ENCODE measurements at places on chromosomes 13 and 19. TPM values are rescaled to one million over a fixed set of nuclear protein-coding genes. Genes with fewer than 3 reads are reported as not detected.
A peak's percentile ranks its signal among the peaks of the same experiment; 100 is the strongest.

GRCh38 chr13:22336460-22336859, 665.6 kb downstream of the FGF9 start:
- no peak for DNase-seq

Gene TEX29
- not detected for total RNA-seq

Gene LPAR2
- 52.5 TPM for total RNA-seq

- no peak for DNase-seq
Observed at GRCh38 chr13:32423592-32423991, 4.3 kb downstream of the N4BP2L1 start.

DNA sequence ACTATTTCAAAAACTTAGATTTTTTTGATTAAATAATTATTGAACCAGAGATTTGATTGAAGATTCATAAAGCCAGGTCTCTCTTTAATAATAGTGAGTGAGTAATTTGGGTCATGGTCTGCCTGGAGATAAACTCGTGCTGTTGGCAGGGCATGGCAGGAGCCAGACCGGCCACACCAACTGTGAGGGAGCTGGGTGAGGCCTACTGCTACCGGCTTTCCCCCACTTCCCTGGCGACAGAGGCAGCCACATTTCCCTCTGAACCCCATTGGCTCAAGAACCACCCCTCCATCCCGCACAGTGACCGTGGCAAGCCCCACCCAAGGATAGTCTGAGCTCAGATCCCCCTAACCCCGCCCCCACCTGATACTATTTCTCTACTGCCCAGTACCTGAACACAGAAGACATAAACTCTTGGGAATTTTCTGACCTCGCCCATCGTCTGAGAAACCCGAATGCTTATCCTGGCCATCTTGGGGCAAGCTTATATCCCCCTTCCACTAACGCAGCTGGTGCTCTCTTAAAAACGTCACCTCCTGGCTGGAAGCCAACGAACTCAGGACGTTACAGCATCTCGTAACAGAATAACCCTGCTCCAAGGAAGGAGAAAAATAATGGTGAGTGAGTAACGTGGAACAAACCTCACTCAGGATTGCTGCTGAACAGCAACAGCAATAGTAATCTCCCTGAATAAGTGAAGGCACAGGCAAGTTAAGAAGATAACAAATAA, 627.6 kb upstream of the PCDH9 start:
- DNase-seq, result no peak

DNA sequence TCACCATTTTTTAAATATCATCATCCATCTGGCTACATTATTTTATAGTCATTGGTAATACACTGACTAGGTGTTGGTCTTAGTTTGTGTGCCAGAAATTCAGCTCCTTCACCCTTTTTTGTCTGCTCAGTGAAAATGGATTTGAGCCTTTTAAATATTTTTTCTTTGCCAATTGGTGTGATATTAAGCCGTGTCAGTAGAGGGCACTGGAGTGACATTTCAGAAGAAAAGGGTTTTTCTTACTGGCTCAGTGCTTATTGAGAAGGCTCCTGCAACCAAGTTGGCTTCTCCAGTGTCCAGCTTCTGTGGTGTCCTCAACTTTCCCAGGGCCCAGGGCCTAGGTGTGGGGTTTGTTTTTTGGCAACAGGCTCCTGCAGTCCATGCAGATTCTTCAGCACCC, 546.6 kb downstream of the DACH1 start:
- DNase-seq, result no peak

Gene FCAR
- not detected for total RNA-seq

- DNase-seq, result peak; percentile 94
Observed at GRCh38 chr13:30832845-30833332, 73.2 kb upstream of the MEDAG start.

DNA sequence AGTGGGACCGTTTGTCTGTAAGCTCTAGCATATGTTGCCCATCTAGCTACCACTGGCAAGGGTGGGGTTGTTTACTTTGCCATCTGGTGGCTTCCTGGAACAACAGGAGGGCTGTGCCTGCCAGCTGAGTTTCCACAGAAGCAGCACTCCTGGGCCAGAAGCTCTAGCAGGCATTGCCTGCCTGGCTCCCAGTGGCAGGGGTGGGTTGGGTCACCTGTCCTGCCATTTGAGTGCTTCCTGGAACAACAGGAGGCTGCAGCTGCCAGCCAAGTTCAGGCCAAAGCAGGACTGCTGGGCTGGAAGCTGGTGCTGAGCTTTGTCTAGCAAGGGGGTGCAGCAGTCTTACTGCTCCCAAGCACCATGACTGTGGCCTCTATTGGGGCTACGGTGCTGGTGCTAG, 239.7 kb downstream of the MTUS2 start:
- DNase-seq, result no peak

DNA sequence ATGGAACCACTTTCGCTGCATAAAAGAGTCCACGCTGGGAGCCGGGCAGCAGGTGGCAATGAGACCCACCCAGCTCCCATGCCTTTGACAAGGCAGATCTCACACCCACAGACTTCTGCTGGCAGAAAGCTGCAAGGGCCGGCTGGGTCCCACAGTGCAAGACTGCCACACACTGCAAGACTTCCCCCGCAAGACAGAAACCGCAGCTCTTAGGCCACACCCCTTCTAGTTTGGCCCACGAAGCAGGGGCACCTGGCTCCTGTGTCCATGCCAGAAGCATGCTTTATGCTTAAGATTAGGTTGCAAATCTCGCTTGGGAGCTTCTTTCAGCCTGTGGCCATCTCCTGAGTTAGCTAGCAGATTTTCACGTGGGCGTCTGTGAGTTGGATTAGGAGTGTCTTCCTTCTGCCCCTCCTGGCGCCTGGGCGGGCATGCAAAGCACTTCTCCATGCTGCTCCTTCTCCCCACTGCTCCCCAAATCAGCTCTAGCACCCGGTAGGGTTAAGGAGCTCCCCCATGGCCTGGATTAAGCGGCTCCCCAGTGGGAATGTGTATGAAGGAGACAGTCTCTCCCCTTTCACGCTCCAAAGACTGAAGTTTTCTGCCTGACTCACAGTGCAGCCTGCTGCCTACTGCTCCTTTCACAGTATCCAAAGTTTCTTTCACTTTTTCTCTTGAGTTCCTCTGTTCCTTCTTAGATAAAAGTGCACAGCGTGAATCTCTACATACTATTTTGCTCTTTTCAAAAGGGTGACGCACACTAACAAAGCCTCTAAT, 17.7 kb downstream of the GPC6 start:
- no peak for DNase-seq

DNA sequence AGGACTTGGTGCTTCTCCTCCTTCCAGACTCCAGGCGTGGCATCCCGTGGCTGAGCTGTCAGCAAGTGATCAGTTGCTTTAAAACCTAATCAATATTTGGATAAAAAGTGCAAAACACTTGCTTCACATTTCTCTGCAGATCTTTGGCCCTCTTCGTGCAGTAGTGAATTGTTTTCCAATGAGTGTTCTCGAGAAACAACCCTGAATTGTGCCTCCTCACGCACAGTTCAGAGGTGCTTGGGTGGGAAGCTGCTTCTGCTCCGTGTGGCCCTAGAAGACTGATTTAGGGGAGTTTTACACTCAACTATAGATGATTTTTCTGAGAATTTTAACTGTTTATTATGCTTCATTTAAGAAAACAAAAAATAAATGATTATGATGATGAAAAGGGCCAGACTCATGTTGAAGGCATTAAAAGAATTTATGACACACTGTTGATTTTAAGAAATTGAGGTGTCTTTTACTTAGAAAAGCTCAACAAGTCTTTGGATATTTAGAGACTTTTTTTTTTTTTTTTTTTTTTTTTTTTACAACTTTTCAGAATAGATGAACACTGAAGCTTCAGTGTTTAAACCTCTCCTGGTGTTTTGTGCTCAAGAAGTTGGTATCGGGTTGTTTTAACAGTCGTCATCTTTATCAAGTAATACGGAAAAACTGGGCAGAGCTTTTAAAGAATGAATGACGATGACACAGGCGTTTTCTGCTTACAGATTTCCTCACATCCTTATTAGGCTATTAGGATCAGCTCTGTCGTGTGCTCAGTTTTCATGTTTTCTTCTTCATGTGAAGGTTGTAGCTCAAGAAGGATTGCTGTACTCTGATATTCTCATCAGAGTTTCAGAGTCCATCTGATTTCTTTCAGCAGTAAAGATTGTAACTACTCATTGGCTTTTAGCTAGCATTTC, 39.5 kb upstream of the TEX29 start:
- DNase-seq, result no peak

Gene OCEL1
- total RNA-seq, result 42.6 TPM

GRCh38 chr13:99314640-99315176, 7.5 kb upstream of the GPR183 start:
- DNase-seq, result no peak

DNA sequence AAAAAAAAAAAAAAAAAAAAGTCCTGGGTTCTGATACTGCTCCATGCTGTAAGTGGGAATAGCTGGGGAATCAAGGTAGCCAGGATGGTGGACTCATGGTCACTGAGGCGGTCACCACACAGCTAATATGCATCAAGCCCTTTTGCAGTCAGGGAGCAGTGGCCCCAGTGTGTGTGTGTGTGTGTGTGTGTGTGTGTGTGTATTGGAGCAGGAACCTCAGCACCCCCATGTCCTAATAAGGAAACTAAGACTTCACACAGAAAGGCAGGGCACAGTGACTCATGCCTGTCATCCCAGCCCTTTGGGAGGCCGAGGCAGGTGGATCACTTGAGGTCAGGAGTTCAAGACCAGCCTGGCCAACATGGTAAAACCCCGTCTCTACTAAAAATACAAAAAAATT, 12.0 kb downstream of the B3GNT3 start:
- no peak for DNase-seq

GRCh38 chr13:98103942-98104880, 38.7 kb upstream of the FARP1 start:
- DNase-seq, result no peak

Gene ZNF793
- total RNA-seq, result 2.6 TPM

GRCh38 chr19:31906111-31906871, 439.1 kb upstream of the ZNF507 start:
- peak; percentile 9 for DNase-seq

Gene KIR3DL2
- total RNA-seq, result not detected

Gene SLITRK5
- 0.16 TPM for total RNA-seq

DNA sequence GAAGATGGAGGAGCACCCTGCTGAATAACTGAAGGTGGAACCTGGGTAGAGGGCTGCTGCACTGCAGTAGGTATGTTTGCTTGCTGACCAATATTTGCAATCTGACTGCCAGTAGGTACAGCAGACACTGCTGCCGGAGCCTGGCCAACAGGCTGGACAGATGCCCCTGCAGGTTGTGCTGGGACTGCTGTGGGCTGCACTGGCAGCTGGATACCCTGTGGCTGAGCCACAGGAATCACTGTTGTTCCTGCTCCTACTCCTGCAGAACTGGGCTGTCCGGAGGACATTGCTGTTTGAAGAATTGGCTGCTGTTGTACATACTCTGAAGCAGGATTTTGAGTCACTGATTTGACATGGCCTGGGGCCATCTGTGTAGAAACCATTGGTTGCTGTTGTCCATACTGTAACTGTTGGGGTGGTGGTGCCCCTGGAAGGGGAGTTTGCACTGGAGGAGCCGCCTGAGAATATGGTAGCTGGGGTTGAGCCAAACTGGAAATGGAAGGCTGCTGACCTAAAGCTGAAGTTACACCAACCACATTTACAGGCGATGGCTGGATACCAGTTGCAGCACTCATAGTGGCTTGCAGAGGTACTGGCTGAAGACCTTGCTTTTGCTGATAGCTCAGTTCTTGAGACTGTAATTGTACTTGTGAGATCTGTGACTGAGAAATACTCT, 2.2 kb downstream of the TSC22D1 start:
- DNase-seq, result no peak

DNA sequence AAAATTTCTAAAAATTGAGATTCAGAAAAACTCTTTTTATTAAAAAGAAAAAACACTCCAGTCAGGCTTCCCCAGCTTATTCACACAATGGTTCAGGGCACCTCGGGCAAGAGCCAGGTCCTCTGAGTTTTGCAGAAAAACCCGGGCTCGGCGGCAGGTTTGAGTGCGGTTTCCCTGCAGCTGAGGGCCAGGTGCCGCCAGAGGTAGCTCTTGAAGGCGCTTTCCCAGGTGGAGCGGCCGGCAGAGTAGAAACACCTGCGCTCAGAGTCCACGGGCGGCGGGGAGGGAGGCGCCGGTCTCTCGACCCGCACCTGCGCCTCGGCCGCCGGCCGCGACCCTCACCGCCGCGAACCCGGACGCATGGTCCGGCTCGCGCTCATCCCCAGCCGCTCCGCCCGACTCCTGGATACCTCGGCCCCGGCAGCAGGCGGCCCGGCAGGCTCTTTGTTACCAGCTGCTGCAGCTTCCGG, 444 bp downstream of the PROSER1 start:
- DNase-seq, result no peak

- DNase-seq, result no peak
Observed at GRCh38 chr13:23817830-23818229, 71.4 kb downstream of the MIPEP start.

DNA sequence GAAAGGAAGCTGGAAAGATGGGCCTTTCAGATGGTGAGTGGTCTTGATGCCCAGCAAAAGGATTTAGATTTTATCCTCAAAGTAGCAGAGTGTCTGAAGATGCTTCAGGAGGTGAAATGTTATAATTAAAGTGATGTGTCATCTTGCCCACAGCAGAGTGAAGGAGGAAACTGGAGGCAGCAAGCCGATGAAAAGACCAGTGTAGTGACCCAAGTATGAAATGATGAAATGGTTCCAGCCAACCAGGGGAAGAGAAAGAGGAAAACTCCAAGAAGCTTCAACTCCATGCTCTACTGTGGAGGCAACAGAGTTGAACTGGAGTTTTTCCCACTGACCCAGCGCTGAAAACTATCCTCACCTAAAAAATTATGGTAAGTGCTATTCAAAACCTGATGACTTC, 66.7 kb downstream of the FOXO1 start:
- no peak for DNase-seq

Gene MYBPC2
- 0.41 TPM for total RNA-seq

GRCh38 chr13:27860743-27861142, 59.1 kb upstream of the PDX1 start:
- DNase-seq, result no peak

DNA sequence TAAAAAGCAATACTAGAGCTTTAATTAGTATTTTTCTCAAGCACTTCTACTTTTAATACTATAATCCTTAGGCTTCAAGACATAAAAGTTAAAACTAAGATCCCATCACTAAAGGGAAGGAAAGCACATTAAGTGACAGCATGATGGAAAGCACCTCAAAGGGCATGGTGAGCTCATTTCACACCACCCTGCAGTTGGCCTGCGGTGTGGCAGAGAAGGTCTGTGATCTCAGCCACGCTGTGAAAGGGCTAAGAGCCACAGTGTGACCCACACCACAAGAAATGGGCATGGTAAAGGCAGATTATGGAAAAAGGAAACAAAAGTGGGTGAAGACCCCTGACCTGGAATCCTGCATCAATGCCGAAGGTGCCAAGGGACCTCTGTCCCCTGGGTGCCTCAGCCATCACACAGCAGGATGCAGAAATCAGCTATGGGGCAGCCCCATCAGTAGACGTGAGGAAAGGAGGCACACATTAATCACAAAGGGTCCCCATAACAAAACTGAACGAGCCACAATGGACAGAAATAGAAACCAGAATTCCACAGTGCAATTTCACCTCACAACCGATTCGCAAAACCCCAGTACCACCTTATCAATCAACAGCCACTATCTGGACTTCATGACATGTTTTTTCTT, 33.6 kb downstream of the TUBGCP3 start:
- no peak for DNase-seq

Gene ZNF382
- 2.5 TPM for total RNA-seq

Gene MBD3L2
- not detected for total RNA-seq

- DNase-seq, result no peak
Observed at GRCh38 chr19:497869-498510, 1.7 kb downstream of the MADCAM1 start.
